ENCODE measurements at places on chromosomes 6 and 20.

DNA sequence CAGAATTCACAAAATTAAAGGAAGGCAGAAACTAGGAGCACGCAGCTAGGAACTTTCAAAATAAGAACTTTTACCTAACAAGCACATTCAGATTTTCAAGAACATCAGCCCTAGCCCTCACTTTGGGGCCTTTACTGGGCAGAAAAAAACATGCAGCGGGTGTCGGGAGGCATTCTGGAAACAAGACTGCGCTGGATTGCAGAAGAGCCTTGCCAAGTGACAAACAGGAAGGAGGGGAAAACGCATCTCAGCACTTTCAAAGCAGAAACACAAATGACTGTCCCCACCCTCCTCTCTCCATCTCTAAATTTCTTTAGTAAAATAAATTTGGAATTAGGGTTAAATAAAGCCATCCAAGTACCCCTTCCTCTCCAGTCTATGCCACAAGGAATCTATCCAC lies 74.6 kb upstream of the RREB1 start:
- no peak for DNase-seq

DNA sequence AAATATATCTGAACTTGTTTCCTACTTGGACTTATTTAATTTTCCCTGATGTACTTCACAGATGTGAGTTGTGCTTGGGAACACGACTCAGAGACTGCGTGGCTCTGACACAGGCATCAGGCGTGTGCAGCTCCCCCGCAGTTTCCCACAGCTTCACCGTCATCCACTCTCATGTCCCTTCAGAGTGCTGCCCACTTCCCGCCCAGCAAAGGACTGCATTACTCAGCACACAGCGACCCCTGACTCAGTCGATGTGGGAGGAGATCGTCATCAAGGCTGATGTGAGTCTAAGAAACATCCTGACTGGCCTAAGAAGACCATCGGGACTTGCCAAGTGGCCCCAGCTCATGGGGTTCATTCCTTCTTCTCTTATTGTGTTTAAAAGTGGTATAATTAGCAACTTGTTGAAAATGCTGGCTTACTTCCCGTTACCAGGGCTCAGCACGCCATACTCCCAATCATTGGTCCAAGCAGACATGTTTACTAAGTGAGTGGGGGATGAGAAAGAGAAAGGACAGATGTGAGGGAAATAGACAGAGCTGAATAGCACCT lies 539.4 kb upstream of the JARID2 start:
- DNase-seq = no peak

GRCh38 chr6:87588756-87589407 lies 905 bp downstream of the RARS2 start:
- DNase-seq = no peak

- DNase-seq = no peak
Observed at GRCh38 chr6:150978624-150979023, 113.1 kb downstream of the MTHFD1L start.

DNA sequence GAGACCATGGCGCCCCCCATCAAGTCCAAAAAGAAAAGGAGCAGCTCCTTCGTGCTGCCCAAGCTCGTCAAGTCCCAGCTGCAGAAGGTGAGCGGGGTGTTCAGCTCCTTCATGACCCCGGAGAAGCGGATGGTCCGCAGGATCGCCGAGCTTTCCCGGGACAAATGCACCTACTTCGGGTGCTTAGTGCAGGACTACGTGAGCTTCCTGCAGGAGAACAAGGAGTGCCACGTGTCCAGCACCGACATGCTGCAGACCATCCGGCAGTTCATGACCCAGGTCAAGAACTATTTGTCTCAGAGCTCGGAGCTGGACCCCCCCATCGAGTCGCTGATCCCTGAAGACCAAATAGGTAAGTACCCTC lies 41.7 kb upstream of the NAA20 start:
- no peak for DNase-seq

DNA sequence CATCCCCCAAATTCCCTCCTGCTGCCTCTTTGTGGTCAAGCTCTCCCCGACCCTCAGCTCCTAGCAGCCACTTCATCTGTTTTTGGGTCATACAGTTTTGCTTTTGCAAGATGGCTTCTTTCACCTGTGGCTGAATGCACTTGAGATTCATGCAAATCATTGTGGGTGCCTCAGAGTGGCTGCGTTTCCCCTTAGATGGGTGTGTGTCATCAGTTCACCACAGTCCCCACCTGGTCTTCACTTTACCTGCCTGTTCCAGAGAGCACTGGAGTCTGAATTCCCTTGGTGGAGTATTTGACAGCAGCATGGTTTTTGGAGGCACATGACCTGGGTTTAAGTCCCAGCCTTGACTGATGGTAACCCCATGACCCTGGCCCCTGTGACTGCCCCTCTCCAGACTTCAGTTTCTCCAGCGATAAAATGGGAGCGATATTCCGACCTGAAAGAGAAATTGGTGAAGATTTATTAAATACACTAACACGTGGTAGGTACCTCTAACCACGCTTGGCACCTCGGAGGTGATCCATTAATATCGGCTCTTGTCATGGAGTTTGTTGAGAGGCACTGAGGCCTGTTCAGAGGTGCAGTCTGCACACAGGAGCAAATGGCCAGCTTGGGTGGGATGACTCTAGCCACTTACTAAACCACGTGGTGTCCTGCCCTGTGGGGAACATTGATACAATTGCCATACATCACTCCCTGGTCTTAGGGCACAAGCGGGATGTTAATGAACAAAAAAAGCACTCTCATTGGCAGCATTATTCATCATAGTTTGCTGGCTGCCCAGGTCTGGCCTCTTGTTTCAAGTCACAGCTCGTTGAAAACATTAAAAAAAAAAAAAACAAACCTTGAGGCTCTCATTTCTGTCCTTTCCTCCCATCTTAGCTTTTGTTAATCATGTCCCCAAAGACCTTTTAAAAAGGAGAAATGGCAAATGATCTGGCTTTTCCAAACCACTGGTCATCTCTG lies 167.2 kb upstream of the KCNG1 start:
- DNase-seq = no peak

- DNase-seq = no peak
Observed at GRCh38 chr6:111551521-111552231, 54.0 kb downstream of the TRAF3IP2 start.

DNA sequence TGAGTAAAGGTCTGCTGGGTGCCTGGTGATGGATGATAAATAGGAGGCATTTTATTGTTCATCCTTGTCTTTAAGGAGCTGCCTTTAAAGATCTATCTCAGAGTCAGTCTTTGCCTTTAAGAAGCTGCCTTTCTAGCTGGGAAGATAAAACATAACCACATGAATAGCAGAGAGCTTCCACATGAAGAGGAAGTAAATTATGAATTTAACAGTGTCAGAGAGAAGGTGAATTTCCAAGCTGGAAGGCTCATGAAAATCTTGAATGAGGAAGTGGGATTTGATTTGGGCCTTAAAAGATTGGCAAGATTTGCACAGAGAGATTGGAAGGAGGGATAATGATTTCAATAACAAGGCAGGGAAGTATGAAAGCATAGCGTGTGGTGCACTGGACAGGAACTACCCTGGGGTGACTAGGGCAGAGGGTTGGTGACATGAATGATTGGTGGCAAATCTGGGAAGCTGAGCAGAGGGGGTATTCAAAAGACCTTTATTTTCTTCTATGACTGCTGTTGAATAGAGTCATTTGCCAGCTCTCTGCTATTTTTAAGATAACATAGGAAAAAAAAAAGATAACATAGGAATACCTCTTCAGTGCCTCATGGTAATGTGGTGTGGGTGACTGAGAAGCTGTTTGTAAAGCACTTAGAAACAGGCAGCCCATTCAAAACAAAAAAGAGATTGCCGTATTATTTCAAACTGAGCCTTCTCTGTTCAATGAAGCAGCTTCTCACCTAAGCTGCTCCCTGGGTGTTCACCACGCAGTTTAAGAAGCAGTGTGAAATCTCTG lies 591.6 kb downstream of the PKHD1 start:
- no peak for DNase-seq

DNA sequence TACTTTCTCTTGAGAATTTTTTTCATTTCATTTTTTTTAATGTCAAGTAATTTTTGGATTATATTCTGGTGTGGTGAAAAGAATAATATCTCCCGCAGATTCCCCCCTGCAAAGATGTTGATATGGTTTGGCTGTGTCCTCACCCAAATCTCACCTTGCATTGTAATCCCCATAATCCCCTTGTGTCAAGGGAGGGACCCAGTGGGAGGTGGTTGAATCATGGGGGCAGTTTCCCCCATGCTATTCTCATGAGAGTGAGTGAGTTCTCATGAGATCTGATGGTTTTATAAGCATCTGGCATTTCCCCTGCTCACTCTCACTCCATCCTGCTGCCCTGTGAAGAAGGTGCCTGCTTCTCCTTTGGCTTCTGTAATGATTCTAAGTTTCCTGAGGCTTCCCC lies 58.7 kb upstream of the PMEPA1 start:
- no peak for DNase-seq

Data from GM12891 (cell line).